ENCODE measurements at places on chromosomes 13 and 19.

- no peak for DNase-seq
Observed at GRCh38 chr19:18815673-18816072, 16.1 kb upstream of the UPF1 start.

DNA sequence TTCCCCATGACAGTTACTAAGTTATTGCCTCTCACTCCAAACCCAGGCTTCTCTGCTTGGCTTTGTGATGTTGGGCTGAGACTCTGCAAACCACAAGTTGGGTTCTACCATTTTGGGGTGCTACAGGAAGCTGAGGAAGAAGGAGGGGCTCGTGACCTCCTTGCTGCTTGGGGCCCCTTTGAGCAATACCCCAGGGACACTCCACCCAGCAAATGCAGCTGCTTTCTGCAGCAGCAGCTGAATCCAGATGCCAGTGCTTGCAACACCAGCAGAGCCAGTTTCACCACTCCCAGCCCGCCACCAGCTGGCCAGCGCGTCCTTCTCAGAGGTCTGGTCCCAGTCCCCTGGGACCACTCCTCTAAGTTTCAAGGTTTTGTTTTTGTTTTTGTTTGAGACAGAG is 22.0 kb upstream of the UBAC2 start:
- no peak for DNase-seq

- DNase-seq: no peak
Observed at GRCh38 chr19:35458731-35459391, 10.8 kb downstream of the FFAR2 start.

- no peak for DNase-seq
Observed at GRCh38 chr13:88617176-88617575, 946.0 kb downstream of the SLITRK5 start.

DNA sequence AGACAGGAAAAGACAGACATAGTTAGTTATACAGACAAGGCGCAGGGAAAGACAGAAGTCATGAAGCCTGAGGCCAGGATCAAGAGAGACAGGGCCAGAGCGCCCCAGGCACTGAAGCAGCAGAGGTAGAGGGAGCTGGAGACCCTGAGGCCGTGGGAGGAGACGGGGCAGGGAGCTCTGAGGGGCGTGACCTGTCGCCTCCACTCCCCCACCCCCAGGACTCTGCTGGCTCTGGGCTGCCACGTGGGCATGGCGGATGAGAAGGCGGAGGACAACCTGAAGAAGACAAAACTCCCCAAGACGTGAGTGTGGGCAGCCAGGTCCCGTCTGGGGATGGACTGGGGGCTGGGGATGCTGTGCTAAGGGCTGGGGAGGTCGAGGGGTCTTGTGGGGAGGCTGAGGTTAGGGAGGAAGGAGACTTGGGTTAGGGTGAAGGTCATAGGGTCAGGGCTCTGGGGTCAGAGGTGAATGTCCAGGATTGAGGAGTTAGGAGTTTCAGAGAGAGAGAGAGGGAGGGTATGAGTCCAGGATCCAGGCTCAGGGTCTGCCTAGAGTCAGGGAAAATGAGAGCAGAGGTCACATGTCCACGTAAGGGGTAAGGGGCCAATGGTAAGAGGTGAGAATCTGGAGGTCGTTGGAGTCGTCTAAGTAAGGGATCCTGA is 31.1 kb downstream of the RYR1 start:
- DNase-seq: no peak

GRCh38 chr13:40366119-40366518 is 300.3 kb downstream of the FOXO1 start:
- DNase-seq: no peak

GRCh38 chr19:41426952-41427646 is at the start of gene B3GNT8:
Gene B3GNT8 (minus strand): TSS chr19:41427374. CDS start chr19:41426778, 596 bp downstream.
- DNase-seq: no peak

- DNase-seq: no peak
Observed at GRCh38 chr19:873561-874041, 14.1 kb downstream of the CFD start.

All from stimulated activated CD4-positive, alpha-beta T cell treated with anti-CD3 and anti-CD28 coated beads, TNF-alpha, amount 100 ng/mL, for 1 hour (primary cell).